ENCODE measurements at places on chromosomes 7 and 10.

DNA sequence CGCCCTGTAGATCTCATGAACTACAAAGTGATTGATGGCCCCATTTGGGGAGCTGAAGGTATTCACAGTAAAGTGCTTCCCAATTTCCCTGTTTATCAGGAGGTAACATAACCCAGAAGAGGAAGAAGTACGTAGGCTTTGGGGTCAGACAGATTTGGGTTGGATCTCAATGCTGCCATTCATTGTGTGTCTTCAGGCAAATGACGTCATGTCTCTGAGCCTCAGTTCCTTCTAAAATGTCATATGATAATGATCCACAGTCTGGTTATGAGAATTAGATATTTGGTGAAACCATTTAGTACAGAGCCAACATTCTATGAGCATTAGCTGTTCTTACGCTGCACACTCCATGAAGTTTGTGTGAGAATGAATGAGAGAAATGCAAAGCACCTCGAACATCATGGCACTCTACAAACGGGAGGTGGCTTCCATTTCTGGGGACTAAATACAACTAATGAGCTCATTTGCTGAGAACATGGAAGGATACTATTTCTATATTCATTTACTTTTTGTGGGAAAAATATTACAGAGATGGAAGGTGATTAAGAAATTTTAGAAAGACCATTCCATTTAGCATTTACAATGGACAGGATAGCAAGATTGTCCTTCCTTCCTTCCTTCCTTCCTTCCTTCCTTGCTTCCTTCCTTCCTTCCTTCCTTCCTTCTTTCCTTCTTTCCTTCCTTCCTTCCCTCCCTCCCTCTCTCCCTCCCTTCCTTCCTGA lies 13.8 kb upstream of the JCAD start:
- DNase-seq, result no peak

DNA sequence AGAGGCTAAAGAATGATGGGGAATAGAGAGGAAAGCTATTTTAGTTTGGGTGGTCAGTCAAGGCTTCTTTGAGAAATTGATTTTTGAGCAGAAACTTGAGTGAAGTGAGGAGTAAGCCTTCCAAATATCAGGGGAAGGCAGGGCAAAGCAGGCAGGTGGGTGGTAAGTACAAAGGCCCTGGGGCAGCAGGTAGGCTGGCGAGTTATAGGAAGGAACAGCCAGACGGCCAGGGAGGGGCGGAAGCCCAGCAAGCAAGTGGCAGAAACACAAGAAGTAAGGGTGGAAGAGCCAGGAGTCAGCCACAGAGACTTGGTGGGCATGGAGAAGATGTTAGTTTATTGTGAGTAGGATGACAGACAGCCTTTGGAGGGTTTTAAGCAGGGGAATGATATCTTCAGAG lies 34.9 kb downstream of the VWA2 start:
- no peak for DNase-seq

- no peak for DNase-seq
These were observed 812 bp downstream of the PROSER2 start for GRCh38 chr10:11823989-11824346.

DNA sequence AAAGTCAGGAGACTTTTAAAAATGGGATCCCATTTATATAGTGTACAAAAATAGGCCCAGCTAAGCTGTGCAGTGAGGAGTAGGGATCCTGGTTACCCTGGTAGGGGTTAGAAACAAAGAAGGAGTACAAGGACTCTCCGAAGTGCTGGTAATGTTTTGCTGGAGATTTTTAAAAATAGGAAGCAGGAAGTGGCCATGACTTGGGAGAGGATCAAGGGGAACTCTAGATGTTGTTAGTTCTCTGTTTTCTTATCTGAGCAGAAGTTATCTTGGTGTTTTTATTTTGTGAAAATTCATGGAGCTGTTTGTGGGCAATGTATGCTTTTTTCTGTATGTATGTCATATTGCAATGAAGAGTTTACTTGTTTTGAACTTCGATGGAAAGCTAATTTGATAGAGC lies 373.9 kb downstream of the SFMBT2 start:
- no peak for DNase-seq

- no peak for DNase-seq
These were observed 296.6 kb upstream of the ETV1 start for GRCh38 chr7:14286036-14286435.

DNA sequence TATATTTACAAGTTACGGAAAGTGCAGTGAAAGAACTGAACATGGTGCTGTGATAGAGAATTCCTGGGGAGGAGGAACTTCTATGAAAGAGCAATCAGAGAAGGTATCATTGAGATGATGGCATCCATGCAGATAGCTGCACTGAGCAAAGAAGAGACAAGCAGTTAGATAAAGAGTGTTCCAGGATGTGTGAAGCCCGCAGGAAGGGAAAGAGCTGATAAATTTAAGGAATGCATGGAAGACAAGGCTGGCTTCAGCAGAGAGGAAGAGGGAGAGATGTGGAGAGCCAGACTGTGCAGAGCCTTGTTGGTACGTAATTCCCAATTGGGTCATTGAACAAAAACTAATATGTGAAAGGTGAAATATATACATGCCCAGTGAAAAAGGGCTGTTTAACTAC lies 538.9 kb downstream of the INHBA start:
- DNase-seq, result no peak

- peak; percentile 20 for DNase-seq
These were observed 82.3 kb upstream of the FAM20C start for GRCh38 chr7:109898-110556.

DNA sequence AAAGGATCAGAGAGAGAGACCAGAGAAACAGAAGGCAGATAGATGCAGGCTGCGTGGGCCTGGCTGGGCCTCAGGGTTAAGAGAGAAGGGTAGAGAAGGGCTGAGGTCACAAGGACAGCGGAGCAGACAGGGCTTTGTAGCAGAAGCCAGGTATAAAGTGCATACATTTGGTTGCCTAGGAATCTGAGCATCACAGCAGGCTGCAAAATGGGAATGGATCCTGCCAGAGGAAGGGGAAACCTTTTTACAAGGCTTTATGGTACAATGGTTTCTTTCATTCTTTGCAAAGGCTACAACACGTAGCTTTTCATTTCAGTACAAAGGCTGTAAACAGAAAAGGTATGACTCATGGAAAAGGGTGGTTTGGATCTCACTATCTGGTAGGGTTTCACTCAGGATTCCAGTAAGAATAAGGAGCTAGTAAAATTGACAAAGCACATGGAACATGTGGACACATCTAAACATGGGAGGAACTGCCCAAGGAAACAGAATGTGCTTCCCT lies 275.1 kb downstream of the DOCK4 start:
- DNase-seq, result no peak

GRCh38 chr10:119303886-119304285 lies 96.5 kb downstream of the GRK5 start:
- DNase-seq, result no peak

GRCh38 chr10:122325235-122325634 lies 49.3 kb upstream of the PLEKHA1 start:
- no peak for DNase-seq

- no peak for DNase-seq
These were observed 1240.4 kb downstream of the GATA3 start for GRCh38 chr10:9294865-9295264.

GRCh38 chr7:12685550-12685949 lies 1.9 kb upstream of the ARL4A start:
- no peak for DNase-seq

DNA sequence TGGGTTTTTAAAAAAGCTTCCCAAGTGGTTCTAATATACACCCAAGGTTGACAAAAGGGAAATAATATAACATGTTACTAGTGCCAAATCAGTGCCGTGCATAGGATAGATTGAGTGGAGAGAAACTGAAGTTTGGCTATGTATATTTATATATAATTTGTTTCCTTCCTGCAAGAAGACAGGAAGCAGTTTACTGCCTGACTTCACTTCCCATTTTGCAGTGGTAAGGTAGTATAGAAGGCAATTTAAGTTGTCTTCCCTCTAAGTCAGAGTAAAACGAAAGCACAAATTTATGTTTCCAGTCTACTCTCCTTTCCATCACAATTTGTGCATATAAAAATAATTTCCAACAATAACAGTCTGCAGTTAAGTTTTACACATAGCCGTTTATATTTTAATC lies 3.4 kb upstream of the HYCC1 start:
- no peak for DNase-seq

GRCh38 chr10:120184547-120185337 lies 272.3 kb upstream of the PLPP4 start:
- DNase-seq, result no peak

DNA sequence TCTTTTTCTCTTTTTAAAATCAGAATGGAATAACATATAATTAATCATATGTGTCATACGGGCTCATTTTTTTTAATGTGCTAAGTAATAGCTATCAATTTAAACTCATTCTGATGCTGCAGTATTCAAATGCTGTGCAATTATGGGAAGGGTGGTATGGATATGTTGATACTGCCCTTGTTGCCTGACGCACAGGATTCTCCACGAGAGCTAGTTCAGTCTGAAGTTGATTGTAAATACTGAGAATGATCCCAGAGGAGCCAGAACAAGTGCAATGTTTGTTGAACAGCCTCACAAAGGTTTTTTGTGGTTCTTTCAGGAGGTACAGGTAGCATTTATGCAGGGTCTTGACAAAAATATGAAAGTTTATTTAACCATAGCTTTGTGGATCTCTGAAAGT lies 13.4 kb downstream of the NPY start:
- DNase-seq, result no peak

- no peak for DNase-seq
These were observed 67.5 kb upstream of the ARHGAP21 start for GRCh38 chr10:24791084-24791726.

DNA sequence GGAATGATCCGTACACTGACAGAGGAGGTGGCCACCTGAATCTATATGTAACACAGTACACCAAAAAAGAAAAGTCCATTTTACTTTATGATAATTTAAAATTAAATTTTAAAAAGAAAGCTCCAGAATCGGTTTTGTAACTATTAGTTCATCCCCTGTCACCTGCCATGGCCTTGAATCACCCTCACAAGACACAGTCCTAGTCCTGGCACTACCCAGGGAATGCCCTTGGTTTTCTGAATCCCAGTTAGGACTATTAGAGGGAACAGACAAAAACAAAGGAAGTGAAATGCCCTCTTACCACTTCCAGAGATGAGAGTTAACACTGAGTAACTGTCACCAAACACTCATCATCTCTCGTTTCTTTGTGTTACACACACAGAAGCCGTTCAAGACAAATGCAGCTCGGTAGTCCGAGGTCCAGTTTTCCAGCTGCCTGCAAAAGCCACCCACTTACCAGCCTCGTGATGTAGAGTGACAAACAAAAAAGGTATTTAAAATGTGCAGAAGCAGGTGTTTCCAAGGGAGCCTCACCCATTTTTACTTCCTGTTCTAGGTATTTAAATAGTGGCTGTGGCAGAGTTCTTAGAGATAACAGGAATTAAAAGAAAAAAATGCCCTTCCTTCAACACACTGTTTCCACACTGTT lies 6.1 kb downstream of the PTPRN2 start:
- DNase-seq, result no peak

DNA sequence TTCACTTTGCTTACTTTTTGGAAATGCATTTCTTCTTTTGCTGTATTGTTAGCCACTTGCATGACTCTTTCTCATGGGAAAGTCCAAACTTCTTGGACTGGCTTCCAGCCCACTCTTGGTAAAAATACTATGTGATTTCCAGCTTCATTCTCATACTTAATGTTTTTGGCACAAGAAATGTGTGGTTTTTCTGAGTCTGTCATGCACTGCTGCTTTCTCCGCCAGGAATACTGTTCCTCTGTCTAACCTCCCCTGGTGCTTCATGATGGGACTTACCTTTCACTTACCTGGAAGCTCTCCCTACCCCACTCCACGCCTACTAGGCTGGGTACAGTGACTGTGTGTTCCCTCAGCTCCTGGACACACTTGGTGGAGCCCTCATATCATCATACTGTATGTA lies 18.7 kb downstream of the MGAM2 start:
- no peak for DNase-seq

GRCh38 chr7:66145400-66146104 lies 30.9 kb downstream of the CRCP start:
- peak; percentile 88 for DNase-seq

DNA sequence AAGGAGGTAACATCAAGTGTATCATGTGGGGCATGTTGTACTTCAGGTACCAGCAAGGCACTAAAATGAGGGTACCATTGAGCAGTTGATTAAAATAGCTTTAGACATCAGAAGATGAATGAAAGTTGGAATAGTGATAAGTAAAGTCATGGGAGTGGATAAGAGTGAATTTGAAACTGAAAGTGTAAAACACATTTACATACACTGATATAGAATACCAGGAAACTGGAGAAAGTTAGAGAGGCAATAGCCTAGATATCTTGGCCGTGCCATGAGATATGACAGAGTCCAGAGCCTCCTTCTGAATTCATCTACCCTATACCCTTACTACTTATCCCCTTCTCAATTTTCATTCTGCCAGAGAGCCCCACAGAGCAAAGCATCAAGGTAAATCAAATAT lies 76.6 kb downstream of the GRM3 start:
- no peak for DNase-seq

GRCh38 chr7:50782375-50783208 lies at the start of gene GRB10:
Gene GRB10, minus strand, starts transcription at chr7:50782896. Its CDS starts 50,574 bp downstream, at chr7:50732322.
- DNase-seq, result peak; percentile 73

GRCh38 chr7:51374936-51375335 lies 58.3 kb upstream of the COBL start:
- DNase-seq, result no peak

GRCh38 chr7:139494835-139495579 lies 11.5 kb upstream of the KLRG2 start:
- DNase-seq, result no peak

DNA sequence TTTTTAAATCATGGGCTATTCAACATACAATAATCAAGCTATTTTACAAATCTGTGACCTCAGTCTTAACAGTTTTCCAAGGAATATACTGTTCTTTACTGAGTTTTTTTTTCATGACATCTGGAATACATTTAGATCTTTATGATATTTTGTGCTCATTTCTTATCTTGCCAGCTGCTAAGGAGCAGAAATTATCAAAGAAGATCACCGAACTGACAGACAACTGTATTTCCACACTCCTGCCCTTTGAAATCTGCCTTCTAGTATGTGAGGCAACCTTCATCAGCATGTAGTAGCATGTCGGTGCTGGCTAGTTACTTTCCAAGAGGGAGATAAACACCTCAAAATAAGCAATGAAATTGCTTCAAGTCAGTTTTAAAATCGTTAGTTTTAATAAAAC lies 66.4 kb downstream of the NHLRC2 start:
- no peak for DNase-seq

- no peak for DNase-seq
These were observed 33.6 kb downstream of the CTNNA3 start for GRCh38 chr10:67662415-67662814.

DNA sequence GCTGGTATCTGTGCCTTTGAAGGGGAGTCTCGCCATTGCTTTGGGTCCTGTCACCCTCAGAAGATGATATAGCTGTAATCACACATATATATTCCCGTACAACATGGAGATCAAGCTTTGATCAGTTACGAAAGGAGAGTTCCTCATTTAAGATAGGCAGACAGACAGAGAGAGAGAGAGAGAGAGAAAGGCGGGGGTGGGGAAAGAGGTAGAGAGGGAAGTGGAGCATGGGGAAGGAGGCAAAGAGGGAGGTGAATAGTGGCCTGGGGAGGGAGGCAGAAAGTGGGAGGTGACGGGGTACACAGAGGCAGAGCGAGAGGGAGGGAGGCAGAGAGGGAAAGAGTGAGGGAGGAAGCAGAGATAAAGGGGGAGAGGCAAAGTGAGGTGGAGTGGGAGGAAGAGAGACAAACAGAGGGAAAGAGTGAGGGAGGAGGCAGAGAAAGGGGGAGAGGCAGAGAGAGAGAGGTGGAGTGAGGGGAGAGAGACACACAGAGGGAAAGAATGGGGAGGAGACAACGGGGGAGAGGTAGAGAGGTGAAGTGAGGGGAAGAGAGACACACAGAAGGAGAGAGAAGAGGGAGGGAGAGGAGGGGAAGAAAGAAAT lies 44.6 kb upstream of the C1QL3 start:
- DNase-seq, result no peak

All from Right ventricle myocardium inferior (tissue), 1 donor.